Stimulated activated CD8-positive, alpha-beta memory T cell treated with anti-CD3 and anti-CD28 coated beads, Interleukin-7, amount 100 ng/mL, for 1 hour (primary cell): ENCODE measurements at places on chromosomes 5 and 9.

GRCh38 chr5:174559566-174560090 lies 164.8 kb upstream of the MSX2 start:
- DNase-seq = no peak

DNA sequence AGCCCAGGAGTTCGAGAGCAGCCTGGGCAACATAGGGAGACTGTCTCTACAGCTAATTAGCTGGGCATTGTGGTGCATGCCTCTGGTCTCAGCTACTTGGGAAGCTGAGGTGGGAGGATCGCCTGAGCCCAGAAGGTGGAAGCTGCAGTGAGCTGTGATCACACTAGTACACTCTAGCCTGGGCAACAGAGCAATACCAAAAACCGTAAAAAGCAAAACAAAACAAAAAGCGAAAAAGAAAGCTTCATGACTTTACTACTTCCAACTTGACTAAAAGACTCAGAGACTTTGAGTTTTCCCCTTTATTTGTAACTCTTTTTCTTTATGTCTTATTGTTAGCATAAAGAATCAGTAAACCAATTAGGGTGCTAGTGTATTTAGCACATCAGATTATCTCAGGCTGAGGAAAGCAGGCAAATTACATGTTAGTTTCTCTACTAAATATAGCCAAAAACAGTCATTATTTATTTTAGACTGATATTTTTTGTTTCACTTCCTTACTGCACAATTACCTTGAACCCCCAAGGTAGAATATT lies 5.4 kb downstream of the RAD17 start:
- no peak for DNase-seq

DNA sequence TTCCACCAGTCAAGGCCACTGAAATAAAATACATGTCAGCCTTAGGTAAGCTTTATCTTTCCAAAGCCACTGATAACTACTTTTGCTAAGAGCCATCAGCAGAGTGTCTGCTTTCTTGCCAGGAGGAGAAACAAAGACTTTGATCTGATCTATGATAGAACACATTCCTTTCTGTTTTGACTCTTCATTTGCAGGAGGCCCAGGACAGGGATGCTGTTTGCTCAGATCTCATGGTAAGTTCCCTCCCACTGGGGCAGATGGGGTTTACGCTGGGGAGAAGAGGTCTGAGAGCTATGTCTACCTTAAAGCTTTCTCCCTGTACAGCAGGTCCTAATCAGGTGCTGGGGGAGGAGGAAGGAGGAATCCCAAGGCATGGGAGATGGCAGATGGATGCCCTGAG lies 497.6 kb downstream of the NTRK2 start:
- no peak for DNase-seq

DNA sequence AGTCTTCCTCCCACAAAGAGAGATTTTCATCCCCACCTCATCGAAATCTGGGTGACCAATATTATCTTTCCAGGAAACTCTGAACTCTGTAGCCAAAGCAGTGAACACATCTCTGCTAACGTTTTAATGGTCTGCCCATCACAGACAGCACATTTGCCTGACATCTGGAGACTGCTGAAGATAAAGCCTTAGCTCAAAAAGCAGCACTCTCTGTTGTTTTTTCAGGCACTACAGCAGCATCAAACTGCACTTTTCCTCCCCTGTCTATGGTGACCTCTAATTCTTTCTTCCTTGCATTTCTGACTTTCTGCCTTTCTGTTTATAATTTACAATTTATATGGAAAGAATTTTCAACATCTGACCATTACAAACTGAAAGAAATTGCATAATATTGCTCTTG lies 66.8 kb downstream of the RAB3C start:
- DNase-seq = no peak

DNA sequence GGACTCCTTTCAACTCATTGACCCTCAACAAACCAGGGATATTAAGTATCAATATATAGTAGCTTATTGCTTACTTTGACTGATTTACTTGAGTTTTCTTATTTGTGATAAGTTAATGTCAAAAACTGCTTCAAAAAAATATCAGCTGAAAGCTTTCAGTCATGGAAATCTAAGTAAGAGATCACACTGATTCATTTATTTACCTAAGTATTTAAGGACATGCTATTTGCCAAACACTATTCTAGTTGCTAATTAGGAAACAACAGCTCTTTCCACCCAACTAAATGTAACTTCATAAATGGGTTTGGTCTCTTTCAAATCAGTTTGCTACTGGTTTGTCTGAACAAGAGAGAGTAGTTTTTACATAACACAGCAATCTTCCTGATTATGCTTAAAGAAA lies 48.2 kb downstream of the CHD1 start:
- no peak for DNase-seq

- DNase-seq = no peak
Observed at GRCh38 chr9:126859111-126859510, 1.3 kb upstream of the ZBTB34 start.

DNA sequence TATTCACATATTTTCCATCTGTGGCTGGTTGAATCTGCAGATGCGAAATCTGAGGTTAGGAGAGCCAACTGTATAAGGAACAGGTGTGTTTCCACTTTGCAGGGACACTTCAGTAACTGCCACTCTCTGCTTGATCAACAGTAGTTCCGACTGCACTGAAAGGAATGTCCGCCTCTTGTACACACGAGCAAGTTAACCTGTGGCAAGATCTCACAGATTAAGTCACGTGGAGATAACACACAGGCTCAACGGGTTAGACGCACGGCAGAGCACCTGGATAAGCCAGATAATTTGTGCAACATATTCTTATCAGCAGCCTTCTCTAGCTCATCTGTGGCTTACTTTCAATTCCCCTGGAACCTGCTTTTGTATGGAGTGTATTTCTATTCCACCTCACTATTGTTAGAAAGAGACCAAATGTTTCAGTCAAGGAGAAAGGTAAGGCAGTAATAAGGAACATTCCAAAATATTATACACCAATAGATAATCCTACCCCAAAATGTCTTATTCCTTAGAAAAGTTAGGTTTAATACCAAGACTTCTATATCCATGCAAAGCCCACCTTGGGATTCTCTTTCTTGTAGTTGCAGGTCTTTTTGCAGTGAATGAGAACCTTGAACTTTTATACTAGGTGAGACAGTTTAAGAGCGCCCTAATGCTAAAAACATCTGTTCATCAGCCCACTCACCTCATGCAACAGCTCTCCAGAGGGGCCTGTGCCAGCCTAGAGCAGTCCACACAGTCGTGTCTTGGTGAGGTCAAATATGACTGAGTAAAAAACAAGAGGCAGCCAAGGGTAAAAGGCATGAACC lies 6.5 kb upstream of the C9 start:
- DNase-seq = no peak

DNA sequence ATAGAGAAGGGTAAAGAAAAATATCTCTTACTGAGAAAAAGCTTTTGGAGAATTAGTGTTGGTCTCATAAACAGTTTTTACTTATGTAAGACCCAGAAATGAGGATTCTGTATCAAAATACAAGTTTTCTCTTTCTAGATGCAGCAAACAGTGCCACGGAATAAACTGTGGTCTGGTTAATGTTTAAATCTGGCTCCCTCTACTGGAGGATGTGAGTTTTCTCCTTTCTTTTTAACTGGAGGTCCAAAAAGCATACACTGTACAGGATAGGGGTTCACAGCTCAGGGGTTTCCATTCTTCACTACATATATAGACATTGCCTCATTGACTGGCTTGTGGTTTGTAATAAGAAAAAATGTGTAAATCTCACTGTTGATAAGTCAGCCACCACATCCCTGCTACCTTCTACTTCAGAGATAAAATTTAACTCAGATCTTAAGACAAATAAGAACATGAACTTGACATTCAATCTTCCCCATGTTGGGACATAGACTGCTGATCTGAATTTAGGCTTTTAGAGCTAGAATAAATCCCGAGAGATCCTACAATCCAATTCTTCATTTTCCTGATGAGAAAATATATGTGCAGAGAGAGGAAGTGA lies 98.9 kb downstream of the CFAP95 start:
- DNase-seq = no peak

DNA sequence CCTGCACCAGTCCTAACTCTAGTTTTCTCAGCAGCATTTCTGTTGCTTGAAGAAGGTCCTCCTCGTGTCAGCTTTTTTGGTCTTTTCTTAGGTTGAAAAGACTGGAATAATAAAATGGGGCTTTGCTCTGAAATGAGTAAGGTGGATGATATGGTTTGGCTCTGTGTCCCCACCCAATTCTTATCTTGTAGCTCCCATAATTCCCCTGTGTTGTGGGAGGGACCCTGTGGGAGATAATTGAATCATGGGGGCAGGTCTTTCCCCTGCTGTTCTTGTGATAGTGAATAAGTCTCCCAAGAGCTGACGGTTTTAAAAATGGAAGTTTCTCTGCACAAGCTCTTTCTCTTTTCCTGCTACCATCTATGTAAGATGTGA lies 53.6 kb downstream of the LIX1 start:
- no peak for DNase-seq

DNA sequence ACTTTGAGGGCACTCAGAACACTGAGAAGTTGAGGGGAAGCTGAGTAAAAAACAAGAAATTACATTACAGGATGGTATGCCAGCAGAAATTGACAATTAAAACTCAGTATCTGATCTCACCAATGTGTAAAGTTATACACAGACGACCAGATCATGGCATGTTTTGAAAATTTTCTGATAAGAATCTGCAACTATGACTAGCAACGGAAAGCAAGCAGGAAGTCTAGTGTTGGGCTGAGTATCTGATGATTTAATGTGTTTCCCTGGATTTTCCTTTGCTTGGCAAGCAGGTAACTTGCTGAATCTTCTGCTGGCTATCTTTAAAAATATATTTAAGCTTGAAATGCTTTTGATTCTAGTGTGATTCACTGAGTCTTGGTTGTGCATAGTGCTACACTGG lies 5.2 kb upstream of the GCNT4 start:
- no peak for DNase-seq

GRCh38 chr5:100758780-100759179 lies 144.3 kb downstream of the ST8SIA4 start:
- no peak for DNase-seq

GRCh38 chr9:89051421-89052025 lies 60.3 kb downstream of the S1PR3 start:
- DNase-seq = no peak

GRCh38 chr5:60173667-60174066 lies 280.1 kb upstream of the PDE4D start:
- no peak for DNase-seq

DNA sequence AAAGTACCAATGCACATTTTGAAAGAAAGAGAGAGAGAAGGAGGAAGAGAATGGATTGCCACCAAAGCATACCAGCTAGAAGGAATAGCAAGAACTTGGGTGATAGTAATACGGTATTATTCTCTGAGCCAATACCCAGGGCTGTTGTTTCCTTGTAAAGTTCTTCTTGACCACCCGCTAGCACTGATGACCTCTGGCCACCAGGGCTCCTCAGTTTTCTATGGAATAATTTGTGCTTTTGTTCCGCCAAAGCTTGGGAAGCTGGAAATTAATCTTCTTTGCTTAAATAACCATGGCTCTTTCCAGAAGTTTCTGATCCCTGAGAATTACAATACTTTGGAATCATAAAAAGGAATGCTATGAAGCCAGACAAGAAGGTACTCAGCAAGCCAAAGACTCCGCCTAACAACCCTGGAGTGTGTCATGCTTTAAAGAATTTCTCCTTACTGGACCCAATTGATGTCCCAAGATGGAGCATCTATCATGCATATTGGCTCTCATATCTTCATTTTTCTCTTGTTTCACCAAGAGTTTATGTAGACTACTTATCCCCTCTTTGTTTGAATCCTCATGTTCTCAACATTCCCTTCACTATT lies 29.8 kb downstream of the OR2K2 start:
- no peak for DNase-seq

DNA sequence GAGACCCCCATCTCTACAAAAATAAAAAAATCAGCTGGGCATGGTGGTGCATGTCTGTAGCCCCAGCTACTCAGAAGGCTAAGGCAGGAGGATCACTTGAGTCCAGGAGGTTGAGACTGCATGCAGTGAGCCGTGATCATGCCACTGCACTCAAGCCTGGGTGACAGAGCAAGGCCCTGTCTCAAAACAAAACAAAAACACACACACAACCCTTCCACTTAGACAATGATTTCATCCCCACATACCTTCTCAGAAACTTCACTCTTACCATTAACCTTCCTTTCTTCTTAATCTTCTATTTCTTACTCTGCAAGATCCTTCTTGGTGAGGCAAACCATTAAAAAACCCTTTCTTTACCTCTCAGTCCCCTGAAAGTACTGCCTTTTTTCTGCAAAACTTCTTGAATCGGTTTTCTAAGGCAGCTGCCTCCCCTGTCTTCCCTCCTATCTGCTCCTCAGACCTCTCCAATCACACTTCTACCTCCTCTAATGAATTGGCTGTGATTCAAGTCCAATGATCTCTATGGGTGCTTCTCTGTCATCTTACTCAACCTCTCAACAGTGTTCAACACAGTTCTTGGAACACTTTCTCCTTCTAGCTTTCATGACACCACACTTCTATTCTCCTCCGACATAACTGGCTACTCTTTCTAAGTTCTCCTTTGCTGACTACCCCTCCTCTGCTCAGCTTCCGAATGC lies 47.3 kb downstream of the PFDN1 start:
- no peak for DNase-seq

- DNase-seq = no peak
Observed at GRCh38 chr5:110265162-110265561, 461.3 kb downstream of the TMEM232 start.

- DNase-seq = no peak
Observed at GRCh38 chr5:43702815-43703214, 99.8 kb downstream of the NNT start.

DNA sequence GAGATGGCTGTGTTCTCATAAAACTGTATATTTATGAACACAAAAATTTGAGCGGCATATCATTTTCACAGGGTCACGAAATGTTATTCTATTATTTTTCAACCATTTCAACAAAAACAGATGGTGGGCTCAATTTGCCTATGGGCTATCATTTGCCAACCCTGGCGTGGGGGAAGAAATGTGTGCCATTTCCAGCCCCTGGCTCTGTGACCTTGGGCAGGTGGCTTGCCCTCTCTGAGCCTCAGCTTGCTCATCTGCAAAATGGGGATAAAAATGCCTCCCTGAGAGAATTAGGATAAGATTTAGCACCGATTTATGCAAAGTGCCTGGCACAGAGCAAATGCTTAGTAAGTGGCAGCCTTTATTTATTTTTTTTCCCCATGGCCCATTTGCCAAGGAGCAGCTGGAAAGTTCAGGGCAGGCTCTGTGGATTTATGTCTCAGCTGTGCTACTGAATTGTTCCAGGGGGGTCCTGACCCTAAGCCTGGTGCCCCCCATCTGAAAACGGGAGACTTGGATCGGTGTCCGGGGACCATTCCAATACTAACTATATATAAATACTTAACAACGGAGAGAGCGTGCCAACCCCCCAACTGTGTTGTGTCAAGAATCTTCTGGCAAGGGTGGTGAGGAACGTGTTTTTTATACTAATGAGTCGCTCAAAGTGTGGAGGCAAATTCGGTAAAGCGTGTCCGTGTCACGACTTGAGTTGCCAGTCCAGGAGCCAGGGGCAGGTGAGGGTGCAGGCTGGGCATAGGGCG lies 34.5 kb downstream of the HRH2 start:
- no peak for DNase-seq

GRCh38 chr5:164748861-164749260 lies 1243.4 kb downstream of the MAT2B start:
- DNase-seq = no peak

GRCh38 chr9:111919875-111920274 lies 23.3 kb downstream of the UGCG start:
- DNase-seq = no peak
